Renal pelvis (tissue), 12 donors: ENCODE measurements at places on chromosomes 2 and 18. TPM values are rescaled to one million over a fixed set of nuclear protein-coding genes. Genes with fewer than 3 reads are reported as not detected.

- DNase-seq = no peak
Measured at GRCh38 chr2:25104736-25105135, 62.9 kb downstream of the EFR3B start.

- DNase-seq = no peak
Measured at GRCh38 chr2:9793156-9793917, 49.9 kb upstream of the TAF1B start.

Gene INHBB
- 0.06 TPM for polyA plus RNA-seq

- DNase-seq = peak; percentile 82
Measured at GRCh38 chr2:66073172-66073571, 361.8 kb upstream of the MEIS1 start.

GRCh38 chr18:32773382-32773712 is 524 bp upstream of the KLHL14 start:
- DNase-seq = peak; percentile 19

Gene ANKRD53
- polyA plus RNA-seq = 0.84 TPM

DNA sequence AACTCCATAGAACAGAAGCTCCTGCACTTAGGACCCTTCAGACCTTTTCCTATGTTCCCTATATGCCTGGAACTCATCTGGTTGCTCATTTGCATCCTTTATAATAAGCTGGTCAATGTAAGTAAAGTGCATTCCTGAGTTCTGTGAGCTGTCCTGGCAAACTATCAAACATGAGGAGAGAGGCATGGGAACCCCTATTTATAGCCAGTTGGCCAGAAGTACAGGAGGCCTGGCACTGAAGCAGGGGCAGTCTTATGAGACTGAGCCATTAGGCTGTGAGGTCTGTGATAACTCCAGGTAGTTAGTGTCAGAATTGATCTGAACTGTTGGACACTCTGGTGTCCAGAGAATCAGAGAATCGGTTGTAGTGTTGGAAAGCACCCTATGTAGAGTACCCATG is 88.4 kb downstream of the EHD3 start:
- no peak for DNase-seq

Gene UGT1A4
- polyA plus RNA-seq = not detected

- no peak for DNase-seq
Measured at GRCh38 chr2:86786001-86786536, 4.6 kb downstream of the CD8A start.

DNA sequence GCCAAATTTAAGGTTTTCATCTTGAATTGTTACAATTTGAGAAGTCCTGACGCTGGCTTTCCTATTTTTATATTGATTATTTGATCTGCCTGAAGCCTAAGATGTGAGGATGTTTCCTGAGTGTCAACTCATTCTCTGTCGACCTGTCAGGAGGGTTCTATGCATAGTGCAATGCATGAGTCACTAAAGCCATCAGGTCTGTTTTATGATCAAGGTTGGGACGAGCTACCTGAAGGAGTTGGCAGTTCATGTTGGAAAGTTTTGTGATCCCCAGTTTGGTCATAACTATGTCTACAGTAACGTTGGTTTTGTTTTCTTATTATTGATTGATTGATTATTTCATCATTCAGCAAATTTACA is 71.2 kb downstream of the NABP1 start:
- DNase-seq = no peak

Gene MC5R
- 0.28 TPM for polyA plus RNA-seq

DNA sequence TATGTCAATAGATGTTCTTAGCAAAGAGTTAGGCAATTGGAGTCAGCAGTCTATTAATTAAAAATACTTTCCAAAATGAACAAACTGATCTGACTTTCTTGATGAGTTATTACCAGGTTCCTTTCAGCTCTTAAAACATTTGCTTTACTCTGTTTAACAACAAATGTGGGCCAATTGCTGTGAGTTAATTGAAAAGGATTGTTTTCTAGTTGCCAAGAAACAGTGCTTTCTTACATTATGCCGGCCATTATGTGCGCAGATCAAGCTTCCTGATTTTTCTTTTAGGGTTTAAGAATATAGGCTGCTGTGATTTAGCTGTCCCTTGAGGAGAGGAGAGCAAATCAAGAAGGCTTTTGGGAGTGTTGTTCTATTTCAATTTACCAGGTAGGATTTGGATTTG is 50.5 kb upstream of the ITPRID2 start:
- DNase-seq = no peak

Gene CNDP1
- 0.78 TPM for polyA plus RNA-seq

GRCh38 chr2:175012516-175012915 is 7.3 kb upstream of the CHN1 start:
- no peak for DNase-seq

- DNase-seq = no peak
Measured at GRCh38 chr18:67553437-67553836, 36.9 kb upstream of the DSEL start.

DNA sequence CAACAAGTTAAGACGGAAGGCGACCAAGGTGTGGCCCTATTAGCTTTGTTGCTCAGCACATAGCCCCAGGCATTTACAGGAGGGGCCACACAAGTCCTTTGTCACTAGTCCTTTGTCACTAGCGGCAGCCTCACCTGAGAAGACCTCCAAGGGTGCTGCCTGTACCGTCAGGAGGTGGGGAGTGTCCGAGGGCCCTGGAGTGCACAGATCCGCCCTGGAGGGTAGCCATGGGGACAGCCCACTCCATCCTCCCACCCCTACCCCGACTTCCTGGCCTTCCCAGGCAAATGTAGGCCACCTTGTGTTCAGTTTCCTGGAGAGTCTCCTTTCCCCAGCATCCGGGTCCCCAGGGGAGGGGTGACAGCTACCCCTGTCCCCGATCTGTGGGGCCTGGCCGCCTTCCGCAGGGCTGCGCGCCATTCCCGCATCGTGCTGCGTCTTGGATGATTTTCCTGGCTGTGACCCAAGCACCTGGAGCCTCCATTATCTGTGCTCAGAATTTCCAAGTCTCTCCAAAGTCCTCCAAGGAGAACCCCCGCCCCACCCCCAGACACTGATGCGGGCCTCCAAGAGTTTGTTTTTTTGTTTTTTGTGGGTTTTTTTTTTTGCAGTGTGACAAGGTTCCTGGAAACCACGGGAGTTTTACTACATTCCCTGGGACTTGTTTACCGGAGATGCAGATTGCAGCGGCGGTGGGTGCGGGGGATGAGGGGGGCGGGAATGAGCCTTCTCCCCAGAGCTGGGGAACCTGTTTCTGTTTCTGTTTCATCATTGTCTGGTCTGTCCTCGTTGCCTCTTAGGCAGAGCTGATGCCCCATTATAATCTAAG is 28.6 kb downstream of the TEX44 start:
- DNase-seq = peak; percentile 28

- no peak for DNase-seq
Measured at GRCh38 chr2:221600388-221600787, 28.3 kb upstream of the EPHA4 start.

GRCh38 chr2:1546023-1546591 is 132.8 kb downstream of the TPO start:
- DNase-seq = peak; percentile 49

- DNase-seq = no peak
Measured at GRCh38 chr2:81260320-81260719, 955.8 kb upstream of the LRRTM1 start.

GRCh38 chr2:39403311-39403710 is 33.8 kb downstream of the MAP4K3 start:
- no peak for DNase-seq

Gene SIX3
- polyA plus RNA-seq = not detected

Gene KHK
- 57.6 TPM for polyA plus RNA-seq

- peak; percentile 34 for DNase-seq
Measured at GRCh38 chr18:74896390-74896991, 298.8 kb downstream of the ZNF407 start.

Gene ERICH2
- polyA plus RNA-seq = 2.2 TPM

DNA sequence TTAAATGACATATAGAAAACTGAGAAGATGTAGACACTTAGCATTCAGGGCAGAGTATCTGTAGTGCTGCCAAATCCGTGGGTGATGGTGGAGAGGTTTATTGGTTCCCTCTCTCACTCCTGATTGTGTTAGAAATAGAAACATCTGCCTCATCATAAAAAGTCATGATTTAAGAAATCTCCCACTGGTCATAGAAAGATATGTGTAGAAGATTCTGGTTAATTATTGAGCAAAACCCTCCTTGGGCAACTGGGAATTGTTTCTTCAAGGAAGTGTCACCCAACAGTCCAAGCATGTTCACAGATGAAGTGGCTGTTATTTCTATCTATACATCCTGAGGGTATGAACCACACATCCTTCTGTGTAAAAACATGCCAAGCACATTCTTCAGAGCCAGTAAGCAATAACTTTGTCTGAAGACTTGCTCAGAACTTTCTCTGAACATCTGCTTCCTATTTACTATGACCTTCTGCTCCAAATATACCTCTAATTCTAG is 33.6 kb upstream of the CHRNA1 start:
- DNase-seq = no peak

DNA sequence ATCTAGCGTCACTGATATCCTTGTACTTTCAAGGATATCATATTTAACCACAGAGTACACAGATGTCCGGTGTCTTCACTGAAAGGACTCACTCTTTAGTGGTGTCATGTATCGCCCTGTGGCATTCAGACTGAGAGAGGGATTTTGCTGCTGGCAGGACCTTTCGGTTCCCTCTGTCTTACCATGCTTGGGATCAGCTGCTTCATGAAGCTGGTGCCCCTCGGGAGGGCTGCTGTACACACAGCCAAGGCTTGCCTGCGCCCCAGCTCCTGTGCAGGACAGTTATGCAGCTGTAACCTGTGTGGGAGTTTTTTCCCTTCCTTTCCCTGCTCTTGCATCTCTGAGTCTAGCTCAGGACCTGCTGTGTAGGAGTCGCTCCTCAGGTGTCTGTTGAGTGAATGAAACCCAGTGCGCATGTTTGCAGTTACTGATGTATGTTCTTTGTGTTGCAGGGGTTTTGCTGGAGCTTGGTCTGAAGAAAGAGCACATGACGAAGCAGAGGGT is 64.4 kb downstream of the GREB1 start:
- peak; percentile 43 for DNase-seq

DNA sequence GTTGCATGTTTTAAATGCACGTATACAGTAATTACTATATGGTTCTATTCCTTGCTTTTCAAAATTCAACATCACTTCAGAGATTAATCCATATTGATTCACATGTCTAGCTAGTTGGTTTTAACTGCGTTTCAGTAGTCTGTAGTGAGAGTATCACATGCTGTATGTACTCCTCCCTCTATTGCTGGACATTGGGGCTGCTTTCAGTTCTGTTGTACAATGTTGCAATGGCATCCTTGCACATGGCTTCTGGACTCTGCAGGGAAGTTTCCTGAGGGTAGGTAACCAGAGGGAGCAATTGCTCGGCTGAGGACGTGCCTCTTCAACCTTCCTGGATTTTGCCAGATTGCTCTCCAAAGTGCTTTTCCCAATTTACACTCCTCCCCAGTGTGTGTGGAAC is 10.7 kb upstream of the HPCAL1 start:
- no peak for DNase-seq

GRCh38 chr2:212894026-212894425 is 257.4 kb downstream of the IKZF2 start:
- DNase-seq = no peak

Gene ERFE
- 8.1 TPM for polyA plus RNA-seq

DNA sequence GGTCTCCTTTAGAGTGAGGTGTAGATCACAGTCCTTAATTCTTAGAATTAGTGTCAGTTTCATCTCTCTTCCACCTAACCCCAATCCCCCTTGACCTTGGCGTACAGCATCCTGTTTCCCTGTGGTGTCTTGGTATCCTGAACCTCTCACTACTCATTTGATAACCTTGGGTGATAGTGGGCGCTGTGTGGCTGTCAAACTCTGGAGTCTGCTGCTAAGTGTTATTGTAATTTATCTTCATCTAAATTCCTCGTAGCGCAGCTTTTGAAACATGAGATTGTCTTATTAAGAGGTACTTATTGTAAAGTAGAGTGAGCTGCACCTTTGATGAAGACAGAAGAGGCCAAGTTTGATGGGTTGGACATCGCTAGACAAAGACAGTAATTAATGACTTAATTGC is 222.6 kb upstream of the SPRED2 start:
- no peak for DNase-seq

Gene UGT1A1
- polyA plus RNA-seq = 0.20 TPM

DNA sequence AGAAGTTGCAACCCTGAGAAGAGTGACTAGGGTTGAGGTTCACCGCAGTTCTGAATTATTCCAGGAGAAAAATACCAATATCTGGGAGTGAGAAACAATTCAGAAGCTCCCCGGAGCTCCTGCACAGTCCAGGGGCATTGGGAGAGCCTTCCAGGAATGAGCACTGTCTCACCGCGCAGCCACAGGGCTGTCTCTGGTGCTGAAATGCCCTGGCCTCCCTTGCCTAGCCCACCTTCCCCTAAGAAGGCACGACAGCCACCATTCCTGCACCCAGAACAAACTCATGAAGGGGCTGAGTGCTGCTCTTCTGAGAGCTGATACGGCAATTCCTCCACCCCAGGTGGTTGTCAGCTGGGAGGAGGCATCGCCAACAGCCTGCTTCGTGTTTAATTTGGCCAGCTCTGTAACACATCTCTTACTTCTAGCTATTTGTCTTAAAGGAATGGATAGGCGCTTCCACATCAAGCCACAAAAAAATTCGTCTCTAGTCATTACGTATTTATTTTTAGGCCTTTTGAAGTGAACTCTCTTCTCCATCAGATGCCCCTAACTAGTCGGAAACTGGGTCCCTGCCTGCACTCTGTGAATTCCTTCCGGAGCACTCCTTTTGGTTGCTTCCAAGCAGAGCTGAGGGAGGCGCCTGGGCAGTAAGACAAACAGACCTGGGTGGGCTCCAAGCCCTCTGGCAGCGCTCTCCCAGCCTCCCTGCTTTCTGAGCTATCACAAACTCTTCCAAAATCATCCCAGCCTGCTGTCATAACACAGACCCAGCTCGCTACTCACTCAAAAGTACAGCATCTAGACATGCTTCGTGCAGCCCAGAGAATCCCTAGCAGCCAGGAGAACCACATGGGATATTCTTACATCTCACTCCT is 120.5 kb upstream of the CCDC68 start:
- no peak for DNase-seq

Gene FAM161A
- polyA plus RNA-seq = 12.7 TPM

- DNase-seq = no peak
Measured at GRCh38 chr2:158741625-158742024, 53.5 kb upstream of the DAPL1 start.

GRCh38 chr2:224594840-224595239 is 9.7 kb upstream of the CUL3 start:
- DNase-seq = no peak

Gene MARCHF7
- 133 TPM for polyA plus RNA-seq

Gene AOX1
- 2.1 TPM for polyA plus RNA-seq

GRCh38 chr18:58455314-58456188 is 173.3 kb downstream of the ALPK2 start:
- DNase-seq = no peak

Gene MFSD2B
- polyA plus RNA-seq = 3.4 TPM
